ENCODE measurements at places on chromosomes 7 and 10.

DNA sequence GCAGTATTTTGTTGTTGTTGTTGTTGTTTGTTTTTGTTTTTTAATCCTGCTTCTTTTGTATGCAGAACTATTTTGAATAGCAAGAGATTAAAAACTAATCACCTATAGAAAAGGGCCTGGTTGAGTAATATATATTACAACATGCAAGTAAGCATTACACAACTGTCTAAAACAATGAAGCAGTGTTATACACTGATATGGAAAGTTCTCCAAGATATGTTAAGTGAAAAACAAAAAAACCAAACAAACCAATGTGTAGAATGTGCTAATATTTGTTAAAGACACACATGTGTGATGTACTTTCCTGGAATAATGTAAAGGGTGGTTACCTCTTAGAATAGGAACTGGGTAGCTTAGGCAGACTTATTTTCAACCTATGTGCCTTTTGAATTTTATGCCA is 117.4 kb downstream of the ZNF365 start:
- no peak for DNase-seq

- no peak for DNase-seq
These were observed 9.2 kb downstream of the GNA12 start for GRCh38 chr7:2834748-2835441.

GRCh38 chr7:92588561-92588960 is 1.6 kb downstream of the FAM133B start:
- DNase-seq: no peak

GRCh38 chr10:26627324-26627723 is 70.2 kb upstream of the PDSS1 start:
- no peak for DNase-seq

- DNase-seq: no peak
These were observed 7.6 kb downstream of the AEBP1 start for GRCh38 chr7:44111761-44112160.

GRCh38 chr10:91088300-91089140 is 131.9 kb upstream of the PCGF5 start:
- DNase-seq: no peak

- no peak for DNase-seq
These were observed 39.9 kb downstream of the CYTH3 start for GRCh38 chr7:6232534-6232933.

DNA sequence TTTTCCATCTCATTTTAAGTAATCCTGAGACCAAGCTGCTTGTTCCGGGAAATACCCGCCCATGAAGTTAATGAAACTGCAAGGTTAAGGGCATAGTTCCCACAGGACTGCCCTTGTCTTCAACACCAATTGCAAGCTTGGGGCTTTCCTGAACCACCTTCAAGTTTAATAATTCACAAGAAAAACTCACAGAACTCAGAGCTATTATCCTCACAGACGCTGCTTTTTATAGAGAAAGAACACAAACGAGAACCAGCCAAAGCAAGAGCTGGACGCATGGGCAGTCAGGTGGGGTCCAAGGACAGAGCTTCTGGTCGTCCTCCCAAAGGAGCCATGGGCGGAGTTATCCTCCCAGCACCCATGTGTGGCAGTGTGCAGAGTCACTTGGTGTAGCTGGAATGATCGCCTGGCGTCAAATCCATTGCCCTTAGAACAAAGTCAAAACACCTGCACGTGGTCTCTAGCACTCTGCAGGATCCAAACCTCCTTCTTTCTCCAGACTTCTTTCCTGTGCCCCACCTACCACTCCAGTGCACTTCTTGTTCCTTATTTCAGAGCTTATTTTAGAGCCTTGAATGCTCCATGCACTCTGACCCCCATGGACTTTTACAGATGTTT is 56.7 kb downstream of the SNX10 start:
- DNase-seq: no peak

DNA sequence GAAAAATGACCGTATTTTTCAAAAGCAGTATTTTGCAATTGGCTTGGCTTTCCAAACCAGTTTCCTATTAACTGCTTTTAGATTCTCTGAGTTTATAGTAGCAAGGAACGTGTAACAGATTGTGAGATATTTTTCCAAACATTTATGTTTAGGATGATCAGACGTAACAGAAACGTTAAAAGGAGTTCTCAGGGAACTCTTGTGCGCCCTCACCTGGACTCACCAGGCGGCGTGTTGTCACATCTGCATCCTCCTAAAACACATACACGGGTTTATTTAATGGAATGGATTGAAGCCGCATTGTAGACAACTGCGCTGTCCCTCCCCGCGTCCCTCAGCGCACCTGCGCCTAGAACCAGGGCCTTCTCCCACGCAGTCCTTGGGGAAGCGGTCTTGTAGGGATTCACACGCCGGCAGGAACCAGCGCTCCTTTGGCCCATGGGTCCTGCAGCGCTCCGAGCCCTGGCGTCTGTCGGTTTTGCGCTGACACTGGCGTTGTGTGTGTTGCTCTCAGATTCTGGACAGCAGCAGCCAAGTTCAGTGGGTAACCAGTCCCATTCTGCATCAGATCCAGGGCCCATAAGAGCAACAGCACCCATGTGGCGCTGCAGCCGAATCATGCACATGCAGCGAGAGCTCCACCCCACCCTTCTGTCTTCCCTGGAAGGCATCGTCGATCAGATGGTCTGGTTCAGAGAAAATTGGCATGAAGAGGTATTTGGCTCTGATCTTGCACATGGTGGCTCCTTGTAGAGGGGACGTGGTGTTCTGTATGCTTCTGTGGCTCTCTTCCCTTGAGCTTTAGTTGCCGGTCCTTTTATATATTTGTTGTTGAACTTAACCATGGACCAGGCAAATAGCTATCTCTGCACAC is 114.9 kb downstream of the TRRAP start:
- DNase-seq: no peak

DNA sequence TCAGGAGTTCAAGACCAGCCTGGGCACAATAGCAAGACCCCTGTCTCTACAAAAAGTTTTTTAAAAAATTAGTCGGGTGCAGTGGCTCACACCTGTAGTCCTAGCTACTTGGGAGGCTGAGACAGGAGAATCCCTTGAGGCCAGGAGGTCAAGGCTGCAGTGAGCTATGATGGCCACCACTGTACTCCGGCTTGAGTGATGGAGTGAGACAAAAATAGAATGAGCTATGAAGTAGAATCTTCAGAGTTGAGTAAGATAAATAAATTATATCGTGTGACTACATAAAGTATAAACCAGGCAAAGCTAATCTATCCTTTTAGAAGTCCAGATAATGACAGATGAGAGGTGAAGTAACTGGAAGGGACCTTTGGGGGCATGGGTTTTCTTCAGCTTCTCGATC is 15.3 kb upstream of the MRPS24 start:
- DNase-seq: no peak

GRCh38 chr10:86139066-86139657 is 227.4 kb downstream of the GRID1 start:
- no peak for DNase-seq

- peak; percentile 57 for DNase-seq
These were observed 57.0 kb downstream of the YKT6 start for GRCh38 chr7:44257618-44258422.

- DNase-seq: no peak
These were observed at the start of gene GIMAP2 for GRCh38 chr7:150685219-150686029. Gene GIMAP2, plus strand, starts transcription at chr7:150685706. Its CDS starts 1,354 bp downstream, at chr7:150687060.

GRCh38 chr7:2520131-2520760 is 672 bp downstream of the LFNG start:
- no peak for DNase-seq

DNA sequence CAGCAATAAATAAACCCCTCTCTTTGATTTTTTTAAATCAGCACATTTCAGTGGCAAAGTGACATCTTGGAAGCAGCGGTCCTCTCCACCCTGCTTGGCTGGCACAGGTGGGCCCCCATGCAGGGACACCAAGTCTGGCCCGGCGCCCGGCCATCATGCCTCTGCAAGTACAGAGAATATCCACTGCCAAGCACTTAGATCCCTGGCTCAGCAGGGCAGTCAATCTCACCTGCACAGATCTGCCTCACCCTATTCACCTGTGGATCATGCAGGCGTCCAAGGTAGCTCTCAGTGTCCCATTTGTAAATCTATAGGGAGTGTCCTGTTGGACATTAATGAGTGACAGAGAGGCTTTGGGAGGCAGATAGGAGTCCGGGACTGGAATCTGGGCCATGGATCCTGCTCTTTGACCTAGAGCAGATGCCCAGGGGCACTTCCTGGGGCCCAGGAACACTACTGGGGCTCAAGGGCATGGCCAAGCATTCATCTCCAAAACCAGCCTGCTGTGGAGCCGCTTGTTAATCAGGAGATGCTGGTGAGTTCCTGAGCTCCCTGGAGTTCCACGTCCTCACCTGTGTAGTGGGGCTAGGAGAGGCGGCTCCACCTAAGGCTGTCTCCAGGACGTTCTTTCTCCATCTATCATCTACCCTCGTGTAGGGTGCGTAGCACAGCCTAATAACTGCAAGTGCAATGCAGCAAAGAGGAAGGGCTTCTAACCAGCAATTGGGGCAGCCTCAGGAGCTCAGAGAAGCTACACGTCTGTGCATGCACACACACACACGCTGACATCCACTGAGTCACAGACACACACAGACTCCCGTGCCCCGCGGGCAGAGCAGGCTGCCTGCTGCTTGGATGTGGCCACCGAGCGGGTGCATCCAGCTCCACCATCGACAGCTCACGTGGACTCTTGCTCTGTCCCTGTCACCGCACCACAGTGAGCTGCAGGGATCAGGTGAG is 123.6 kb downstream of the OAT start:
- no peak for DNase-seq

GRCh38 chr7:127362364-127363027 is 30.0 kb downstream of the ZNF800 start:
- no peak for DNase-seq

- no peak for DNase-seq
These were observed 117.9 kb downstream of the FANK1 start for GRCh38 chr10:126014309-126014708.

DNA sequence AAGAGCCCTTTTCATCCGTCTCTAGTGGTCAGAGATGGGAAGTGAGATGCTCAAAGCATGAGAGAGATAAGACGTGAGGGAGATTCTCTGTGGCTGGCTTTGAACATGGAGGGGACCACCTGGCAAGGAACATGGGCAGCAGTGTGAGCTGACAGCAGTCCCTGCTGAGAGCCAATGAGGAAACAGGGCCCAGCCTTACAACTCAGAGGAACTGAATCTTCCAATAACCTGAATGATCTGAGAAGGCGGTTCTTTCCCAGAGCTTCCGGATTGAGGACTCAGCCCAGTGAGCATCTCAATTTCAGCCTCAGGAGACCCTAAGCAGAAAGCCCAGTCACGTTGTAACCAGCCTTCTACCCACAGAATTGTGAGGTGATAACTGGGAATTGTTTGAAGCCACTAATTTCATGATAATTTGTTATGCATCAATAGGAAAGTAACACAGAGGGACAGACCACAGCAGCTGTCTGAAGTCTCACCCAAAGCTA is 33.9 kb upstream of the IKZF1 start:
- no peak for DNase-seq

GRCh38 chr7:144436500-144436899 is 33.0 kb upstream of the NOBOX start:
- no peak for DNase-seq

- no peak for DNase-seq
These were observed 116.3 kb downstream of the WDFY4 start for GRCh38 chr10:48801001-48801421.

DNA sequence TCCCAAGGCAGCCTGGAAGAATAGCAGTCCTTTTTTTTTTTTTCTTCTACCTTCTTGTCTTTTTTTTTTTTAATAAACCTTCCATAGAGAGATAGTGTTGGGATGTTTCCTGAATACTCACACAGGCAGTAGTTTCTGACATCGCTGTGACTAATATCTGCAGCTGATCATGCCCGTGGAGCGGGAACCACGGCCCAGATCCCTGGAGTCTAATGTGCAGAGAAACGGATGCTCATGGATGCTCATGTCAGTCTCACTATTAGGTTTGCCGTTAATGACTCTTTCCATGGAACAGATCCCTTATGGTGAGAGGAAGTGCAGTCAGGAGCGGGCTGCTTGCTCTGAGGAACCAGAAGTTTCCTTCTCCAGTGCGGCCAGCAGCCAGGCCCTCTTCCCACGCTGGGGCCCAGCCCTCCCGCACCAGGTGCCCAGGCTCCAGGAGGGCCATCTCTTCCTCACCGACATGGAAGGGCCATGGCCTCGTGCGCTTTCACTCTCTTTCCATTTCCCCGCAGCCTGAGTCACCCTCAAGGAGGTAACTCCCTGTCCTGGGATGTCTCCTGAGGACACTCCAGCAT is 132.5 kb downstream of the WDR37 start:
- no peak for DNase-seq

DNA sequence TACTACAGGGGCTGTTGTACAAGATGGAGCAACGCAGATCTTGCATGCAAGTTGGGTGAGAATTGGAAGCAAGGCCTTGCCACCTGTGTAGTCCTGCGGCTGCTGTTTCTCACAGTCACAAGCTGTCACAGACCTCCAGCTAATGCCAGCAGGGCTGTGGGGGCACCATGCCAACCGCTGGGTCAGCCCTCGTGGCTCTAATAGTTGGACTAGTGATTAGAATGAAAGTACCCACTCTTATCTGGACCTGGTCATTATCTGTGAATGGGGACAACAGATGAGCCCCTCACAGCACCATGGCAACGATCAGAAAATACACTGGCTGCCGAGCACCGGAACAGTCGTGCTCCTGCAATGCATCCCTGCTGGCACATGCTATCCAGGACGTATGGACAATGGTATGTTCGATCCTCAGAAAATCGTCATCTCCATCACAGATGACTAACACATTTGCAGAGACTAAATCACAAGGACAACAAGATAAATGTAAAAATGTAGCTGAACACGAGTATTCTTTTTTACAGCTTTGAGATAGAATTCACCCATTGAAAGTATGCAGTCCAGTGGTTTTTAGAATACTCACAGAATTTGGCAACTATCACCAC is 80.4 kb upstream of the CALN1 start:
- no peak for DNase-seq

- no peak for DNase-seq
These were observed 45.5 kb downstream of the DPYSL4 start for GRCh38 chr10:132232023-132232951.

GRCh38 chr10:77494327-77494726 is 143.3 kb downstream of the KCNMA1 start:
- DNase-seq: no peak

DNA sequence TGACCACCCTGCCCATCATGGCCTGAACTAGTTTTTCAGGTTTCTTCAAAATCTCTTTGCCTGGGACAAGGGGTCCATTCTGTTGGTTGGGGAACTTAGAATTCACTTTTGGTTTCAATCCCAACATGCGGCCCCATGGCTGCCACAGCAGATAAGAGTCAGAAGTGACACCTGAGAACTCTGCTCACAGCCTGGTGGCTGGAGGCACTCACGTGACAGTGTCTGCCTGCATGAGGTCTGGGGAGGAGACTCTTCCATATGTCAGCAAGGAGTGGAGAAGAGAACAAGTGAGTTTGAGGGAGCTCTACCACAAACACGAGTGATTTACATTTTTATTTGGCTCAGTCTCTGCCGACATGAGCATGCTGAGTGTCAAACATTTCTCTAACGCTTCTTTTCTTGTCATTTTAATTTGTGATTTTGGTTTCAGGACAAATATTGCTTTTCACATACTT is 370.4 kb downstream of the TNS3 start:
- no peak for DNase-seq

DNA sequence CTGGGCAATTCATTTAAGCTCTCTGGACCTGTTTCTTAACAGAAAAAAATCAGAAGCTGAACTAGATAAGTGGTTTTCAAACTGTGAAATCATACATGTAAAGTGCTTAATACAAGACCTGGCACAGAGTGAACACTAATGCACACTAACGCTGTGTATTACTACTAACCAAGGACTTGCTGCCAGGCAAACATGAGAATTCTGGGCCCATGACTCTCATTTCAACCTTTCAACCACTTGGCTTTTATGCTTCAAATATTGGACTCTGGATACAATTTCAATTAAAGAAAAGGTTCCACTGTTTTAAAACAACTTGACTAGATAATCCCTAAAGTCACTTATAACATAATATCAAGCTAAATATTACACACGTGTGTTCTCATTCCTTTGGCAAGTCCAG is 73.4 kb downstream of the SRPK2 start:
- DNase-seq: no peak

Data from stimulated activated naive CD4-positive, alpha-beta T cell (primary cell).